Stomach (tissue), 19 donors: ENCODE measurements at places on chromosomes 11 and 22.

- H3K4me1 ChIP-seq, result peaks cover 29% of the 10 kb centered on the region
- peak overlapping the region; percentile 87 for H3K27ac ChIP-seq
- H3K27me3 ChIP-seq, result no peaks in the 10 kb centered on the region
- H3K36me3 ChIP-seq, result peaks cover 30% of the 10 kb centered on the region
- DNase-seq, result peak; percentile 65
- peak overlapping the region; percentile 96 for H3K4me3 ChIP-seq
Measured at GRCh38 chr11:64809781-64810241, 540 bp downstream of the MEN1 start.

DNA sequence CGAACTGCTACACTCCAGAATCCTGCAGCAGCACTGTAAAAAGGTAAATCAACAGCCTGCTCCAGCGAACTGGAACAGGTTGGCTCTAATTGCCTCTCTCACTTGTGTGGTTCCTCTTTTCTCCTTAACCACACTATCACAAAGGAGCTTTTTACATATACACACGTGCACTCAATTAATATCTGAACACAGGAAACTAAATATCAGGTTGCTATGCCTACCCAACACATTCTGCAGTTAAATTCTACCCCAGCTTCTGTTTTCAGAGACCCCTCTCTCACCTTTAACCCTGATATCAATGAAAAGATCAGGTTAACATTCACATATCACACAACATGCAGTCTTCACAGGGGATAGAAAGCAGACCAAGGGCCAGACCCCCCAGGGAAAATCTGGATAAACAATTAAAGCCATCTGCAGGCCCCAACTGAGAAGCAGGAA, 11.0 kb downstream of the RBFOX2 start:
- H3K36me3 ChIP-seq, result no peaks in the 10 kb centered on the region
- H3K27ac ChIP-seq, result peak overlapping the region; percentile 46
- peaks cover 76% of the 10 kb centered on the region for H3K4me1 ChIP-seq
- H3K4me3 ChIP-seq, result no peak overlapping the region

DNA sequence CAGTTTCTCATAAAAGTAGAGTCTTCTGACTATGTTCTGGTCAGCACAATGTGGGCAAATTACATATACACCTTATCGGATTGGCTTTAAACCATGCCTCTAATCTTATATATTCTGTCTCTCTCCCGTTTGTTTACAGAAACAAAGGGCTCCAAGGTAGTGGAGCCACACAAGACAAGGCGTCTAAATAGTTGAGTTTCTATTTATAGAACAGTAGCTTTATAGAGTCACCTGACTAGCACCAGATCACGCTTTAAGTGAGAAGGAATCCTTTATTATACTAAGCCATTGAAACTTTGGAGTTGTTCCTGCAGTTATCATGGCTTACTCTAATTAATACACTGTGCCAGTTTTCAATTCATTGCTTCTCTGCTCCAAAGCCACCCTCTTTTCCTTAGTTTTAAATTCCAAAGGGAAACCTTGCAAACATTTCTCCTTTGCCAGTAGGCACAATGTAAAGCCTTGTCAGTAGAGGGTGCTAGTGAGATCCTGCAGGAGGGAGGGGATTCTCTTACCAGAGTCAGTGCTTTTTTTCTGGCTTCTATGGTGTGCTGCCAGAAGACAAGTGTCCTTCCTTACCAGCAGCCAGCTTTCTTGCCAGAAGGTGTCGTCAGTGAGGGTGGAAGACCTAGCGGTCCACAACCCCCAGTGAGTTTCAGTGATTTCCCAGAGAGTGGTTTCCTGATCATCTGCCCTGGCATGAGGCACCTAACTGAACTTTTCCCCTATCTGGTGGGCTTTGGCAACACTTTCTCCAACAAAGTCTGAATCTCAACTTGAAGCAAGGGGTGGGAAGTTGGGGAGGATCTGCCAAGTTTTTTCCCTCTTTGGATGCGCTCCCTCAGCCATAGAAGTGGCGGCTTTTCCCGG, 71.7 kb downstream of the RAB38 start:
- H3K27ac ChIP-seq, result peak overlapping the region; percentile 26
- no peak overlapping the region for H3K4me3 ChIP-seq
- no peaks in the 10 kb centered on the region for H3K36me3 ChIP-seq
- DNase-seq, result peak; percentile 47
- no peaks in the 10 kb centered on the region for H3K27me3 ChIP-seq

- H3K4me3 ChIP-seq, result no peak overlapping the region
- no peak for DNase-seq
- H3K4me1 ChIP-seq, result peaks cover 7% of the 10 kb centered on the region
- no peak overlapping the region for H3K27ac ChIP-seq
Measured at GRCh38 chr11:17541330-17541885, 2.8 kb downstream of the USH1C start.

DNA sequence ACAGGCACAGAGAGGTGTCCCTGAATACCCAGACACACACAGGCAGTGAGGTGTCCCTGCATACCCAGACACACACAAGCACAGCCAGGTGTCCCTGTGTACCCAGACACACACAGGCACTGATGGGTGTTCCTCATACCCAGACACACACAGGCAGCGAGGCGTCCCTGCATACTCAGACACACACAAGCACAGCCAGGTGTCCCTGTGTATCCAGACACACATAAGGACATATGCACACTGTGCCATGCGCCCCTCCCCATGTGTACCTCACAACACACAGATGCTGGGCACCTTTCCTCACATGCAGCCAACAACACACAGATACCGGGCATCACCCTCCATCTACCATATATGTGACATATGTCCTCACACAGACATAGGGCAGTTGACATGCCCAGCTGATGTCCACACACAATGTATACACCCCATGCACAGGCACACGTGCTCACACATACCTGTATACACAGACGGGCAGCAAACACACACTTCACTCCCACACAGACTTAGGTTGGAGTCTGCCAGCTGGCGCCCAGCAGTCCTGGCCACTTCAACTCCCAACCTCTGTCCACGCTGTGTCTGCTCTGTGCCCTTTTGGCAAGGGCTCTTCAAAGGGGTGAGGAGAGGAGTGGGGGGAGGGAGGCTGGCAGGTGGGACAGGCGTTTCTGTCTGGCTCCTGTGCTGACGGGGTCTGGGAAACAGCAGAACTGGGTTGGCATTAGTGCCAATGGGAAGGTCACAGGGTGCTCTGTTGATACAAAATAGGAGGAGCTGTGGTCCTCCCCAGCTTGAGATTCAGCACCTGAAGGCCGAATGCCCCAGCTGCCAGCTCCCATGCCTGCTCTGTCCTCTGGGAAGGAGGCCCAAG, 69.4 kb upstream of the ALX4 start:
- H3K4me1 ChIP-seq, result no peaks in the 10 kb centered on the region
- H3K27me3 ChIP-seq, result peaks cover 61% of the 10 kb centered on the region
- H3K36me3 ChIP-seq, result no peaks in the 10 kb centered on the region
- no peak overlapping the region for H3K27ac ChIP-seq
- H3K4me3 ChIP-seq, result no peak overlapping the region

GRCh38 chr11:10796191-10796590, 12.5 kb downstream of the EIF4G2 start:
- no peak overlapping the region for H3K4me3 ChIP-seq
- H3K27me3 ChIP-seq, result no peaks in the 10 kb centered on the region
- peaks cover 66% of the 10 kb centered on the region for H3K4me1 ChIP-seq
- H3K27ac ChIP-seq, result no peak overlapping the region
- no peak for DNase-seq

DNA sequence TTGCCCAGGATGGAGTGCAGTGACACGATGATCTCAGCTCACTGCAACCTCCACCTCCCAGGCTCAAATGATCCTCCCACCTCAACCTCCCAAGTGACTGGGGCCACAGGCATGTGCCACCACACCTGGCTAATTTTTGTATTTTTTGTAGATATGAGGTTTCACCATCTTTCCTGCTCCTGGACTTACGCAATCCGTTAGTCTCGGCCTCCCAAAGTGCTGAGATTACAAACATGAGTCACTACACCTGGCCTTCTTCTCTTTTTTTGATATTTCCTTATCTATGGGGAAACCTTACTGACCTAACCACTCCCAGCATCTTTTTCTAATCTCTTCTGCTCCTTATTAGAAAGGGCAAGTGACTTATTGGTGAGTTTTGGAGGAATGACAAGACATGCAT, 121.7 kb upstream of the CHORDC1 start:
- no peak for DNase-seq
- no peaks in the 10 kb centered on the region for H3K4me1 ChIP-seq

- H3K27me3 ChIP-seq, result no peaks in the 10 kb centered on the region
- H3K4me3 ChIP-seq, result peak overlapping the region; percentile 18
- no peak overlapping the region for H3K27ac ChIP-seq
- DNase-seq, result no peak
Measured at GRCh38 chr11:15651816-15652215, 537.1 kb downstream of the INSC start.

DNA sequence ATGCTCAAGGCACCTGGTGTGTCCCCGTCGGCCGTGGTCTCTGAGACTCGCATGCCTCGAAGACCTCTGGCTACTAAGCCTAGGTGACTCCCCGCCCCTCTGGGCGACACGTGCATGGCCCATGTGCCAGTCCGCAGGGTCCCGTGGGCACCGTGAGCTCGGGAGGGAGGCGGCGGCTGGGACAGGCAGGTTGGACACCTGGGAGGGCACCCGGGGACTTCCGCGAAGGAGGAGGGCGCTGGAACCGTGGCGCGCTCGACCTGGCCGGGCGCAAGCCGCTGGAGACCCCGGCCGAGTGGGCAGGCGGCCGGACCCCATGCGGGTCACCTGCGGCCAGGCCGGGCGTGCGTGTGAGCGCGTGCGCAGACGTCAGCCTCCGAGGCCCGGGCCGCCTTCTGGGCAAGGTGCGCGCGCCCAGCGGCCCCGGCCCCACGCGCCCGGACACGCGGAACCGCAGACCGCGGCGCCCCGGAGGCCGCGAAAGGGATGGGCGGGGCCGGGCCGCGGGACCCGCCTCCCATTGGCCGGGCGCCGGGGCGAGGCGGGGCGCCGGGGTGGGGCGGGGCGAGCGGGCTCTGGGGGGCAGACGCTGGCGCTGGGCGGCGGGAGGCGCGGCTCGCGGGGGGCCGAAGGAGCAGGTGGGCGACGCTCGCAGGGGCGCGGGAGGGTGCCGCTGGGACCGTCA, 579 bp upstream of the RASD2 start:
- peak overlapping the region; percentile 63 for H3K27ac ChIP-seq
- no peaks in the 10 kb centered on the region for H3K27me3 ChIP-seq
- H3K4me1 ChIP-seq, result peaks cover 25% of the 10 kb centered on the region
- H3K4me3 ChIP-seq, result peak overlapping the region; percentile 71
- no peaks in the 10 kb centered on the region for H3K36me3 ChIP-seq

- H3K4me1 ChIP-seq, result peaks cover 38% of the 10 kb centered on the region
- no peaks in the 10 kb centered on the region for H3K27me3 ChIP-seq
- no peak for DNase-seq
- no peaks in the 10 kb centered on the region for H3K36me3 ChIP-seq
- H3K4me3 ChIP-seq, result peak overlapping the region; percentile 56
- H3K27ac ChIP-seq, result peak overlapping the region; percentile 95
Measured at GRCh38 chr11:128521682-128522054, 65.7 kb downstream of the ETS1 start.

DNA sequence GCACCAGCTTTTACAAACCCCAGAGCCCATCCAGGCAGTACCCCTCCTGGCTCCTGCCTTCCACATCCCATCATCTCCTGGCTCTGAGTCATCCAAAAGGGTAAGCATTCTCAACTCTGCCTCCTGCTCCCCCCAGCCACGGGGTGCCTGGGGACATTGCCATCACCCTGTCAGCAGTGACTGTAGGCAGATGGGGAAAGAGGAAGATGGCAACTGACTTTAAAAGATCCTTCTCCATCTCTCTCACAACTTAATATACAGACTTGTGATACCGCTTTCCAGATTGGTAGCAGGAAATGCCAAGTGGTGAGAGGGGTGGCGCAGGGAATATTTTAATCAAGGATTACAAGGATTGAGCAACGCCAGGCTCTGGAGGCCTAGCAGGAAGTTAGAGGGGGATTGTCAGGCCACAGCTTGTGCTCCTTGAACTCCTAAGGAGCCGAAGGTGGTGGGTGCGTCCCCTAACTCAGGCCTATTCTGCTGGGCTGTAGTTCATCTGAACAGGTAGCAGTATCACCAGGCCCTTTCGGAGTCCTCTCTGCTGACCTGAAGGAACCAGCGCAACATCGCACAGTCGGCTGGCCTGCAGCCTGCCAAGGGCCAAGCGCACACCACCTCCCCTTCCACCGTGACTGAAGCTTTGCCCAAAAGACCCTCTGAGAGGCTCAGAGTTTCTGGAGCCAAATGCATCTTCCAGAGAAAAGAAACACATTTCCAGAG, 83.3 kb downstream of the ZC3H12C start:
- H3K36me3 ChIP-seq, result no peaks in the 10 kb centered on the region
- DNase-seq, result no peak
- H3K27ac ChIP-seq, result no peak overlapping the region
- no peaks in the 10 kb centered on the region for H3K27me3 ChIP-seq
- no peaks in the 10 kb centered on the region for H3K4me1 ChIP-seq

- peak overlapping the region; percentile 94 for H3K27ac ChIP-seq
- H3K4me3 ChIP-seq, result peak overlapping the region; percentile 89
- no peaks in the 10 kb centered on the region for H3K27me3 ChIP-seq
- no peaks in the 10 kb centered on the region for H3K36me3 ChIP-seq
Measured at GRCh38 chr22:17085277-17086181, 729 bp downstream of the IL17RA start.

GRCh38 chr11:3826721-3827120, 14.0 kb downstream of the RHOG start:
- no peak overlapping the region for H3K27ac ChIP-seq
- DNase-seq, result no peak
- no peaks in the 10 kb centered on the region for H3K27me3 ChIP-seq

GRCh38 chr11:125166764-125167291, 2.3 kb downstream of the PKNOX2 start:
- no peaks in the 10 kb centered on the region for H3K36me3 ChIP-seq
- H3K27ac ChIP-seq, result peak overlapping the region; percentile 74
- H3K4me1 ChIP-seq, result peaks cover 54% of the 10 kb centered on the region
- DNase-seq, result no peak

DNA sequence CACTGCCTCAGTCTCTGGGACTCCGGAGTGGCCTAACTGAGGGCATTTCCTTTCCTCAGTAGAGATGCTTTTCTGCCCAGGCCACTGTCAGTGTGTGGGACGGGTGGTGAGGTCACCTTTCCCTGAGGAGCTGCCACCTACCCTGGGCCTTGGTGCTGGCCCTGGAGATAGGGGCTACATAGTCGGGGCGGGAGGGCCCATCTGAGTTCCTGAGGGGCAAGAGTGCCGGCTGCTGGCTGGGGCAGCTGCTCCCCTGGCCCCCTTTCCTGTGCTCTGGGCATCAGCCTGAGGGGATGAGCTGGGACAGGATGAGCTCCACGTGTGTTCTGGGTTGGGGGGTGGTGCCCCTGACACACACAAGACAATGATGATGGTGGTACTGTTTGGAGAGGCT, 5.4 kb downstream of the KCNC1 start:
- H3K27me3 ChIP-seq, result peaks cover 75% of the 10 kb centered on the region
- no peak overlapping the region for H3K4me3 ChIP-seq
- no peaks in the 10 kb centered on the region for H3K36me3 ChIP-seq
- H3K4me1 ChIP-seq, result peaks cover 18% of the 10 kb centered on the region

DNA sequence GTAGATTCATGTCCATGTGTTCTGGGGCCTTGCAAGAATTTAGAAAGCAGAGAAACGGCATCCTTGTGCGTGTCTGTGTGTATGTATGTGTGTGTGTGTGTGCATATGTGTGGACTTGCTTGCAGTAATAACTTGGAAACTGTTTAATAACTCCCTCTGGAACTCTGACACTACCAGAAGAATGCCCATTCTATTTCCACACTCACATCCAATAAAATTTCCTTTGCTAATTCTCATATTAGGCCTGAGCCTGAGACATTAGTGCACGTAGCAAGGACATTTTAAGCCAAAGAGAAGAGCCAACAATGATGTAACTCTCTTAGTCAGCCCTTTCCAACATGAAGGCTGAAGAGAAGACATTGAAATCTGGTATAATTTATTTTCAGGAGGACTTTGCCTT, 3.2 kb downstream of the OR4D6 start:
- no peak for DNase-seq
- H3K4me3 ChIP-seq, result no peak overlapping the region
- H3K36me3 ChIP-seq, result no peaks in the 10 kb centered on the region

- DNase-seq, result no peak
- H3K4me3 ChIP-seq, result no peak overlapping the region
- no peaks in the 10 kb centered on the region for H3K4me1 ChIP-seq
- H3K27ac ChIP-seq, result no peak overlapping the region
- H3K36me3 ChIP-seq, result no peaks in the 10 kb centered on the region
Measured at GRCh38 chr22:34072585-34072984, 152.3 kb upstream of the LARGE1 start.
